ENCODE measurements at places on chromosomes 7 and 10. TPM values are rescaled to one million over a fixed set of nuclear protein-coding genes. Genes with fewer than 3 reads are reported as not detected.

The CALD1 gene
- total RNA-seq = 1,050 TPM

The SLC29A4 gene
- 1.3 TPM for total RNA-seq

The ARHGAP22 gene
- total RNA-seq = 156 TPM

The DDC gene
- not detected for total RNA-seq

The DIP2C gene
- total RNA-seq = 6.7 TPM
